8988T (cell line): ENCODE measurements at places on chromosomes 3 and 15.

DNA sequence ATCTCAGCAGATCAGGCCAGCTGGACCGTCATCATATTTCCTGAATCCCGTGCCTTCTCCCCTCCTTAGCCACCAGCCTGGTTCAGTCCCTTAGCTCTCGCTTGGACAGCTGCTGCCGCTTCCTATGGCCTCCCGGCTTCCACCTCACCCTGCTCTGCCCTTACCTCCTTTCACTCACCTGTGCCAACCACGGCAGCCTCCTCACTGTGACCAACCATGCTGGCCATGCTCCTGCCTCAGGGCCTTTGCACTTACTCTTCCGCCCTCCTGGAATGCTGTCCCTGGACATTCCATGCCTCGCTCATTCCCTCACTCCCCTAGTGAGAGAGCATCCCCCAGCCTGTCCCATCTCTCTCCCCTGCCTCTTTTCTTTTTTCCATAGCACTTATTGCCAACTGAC lies 19.2 kb downstream of the GRIP2 start:
- DNase-seq, result no peak

DNA sequence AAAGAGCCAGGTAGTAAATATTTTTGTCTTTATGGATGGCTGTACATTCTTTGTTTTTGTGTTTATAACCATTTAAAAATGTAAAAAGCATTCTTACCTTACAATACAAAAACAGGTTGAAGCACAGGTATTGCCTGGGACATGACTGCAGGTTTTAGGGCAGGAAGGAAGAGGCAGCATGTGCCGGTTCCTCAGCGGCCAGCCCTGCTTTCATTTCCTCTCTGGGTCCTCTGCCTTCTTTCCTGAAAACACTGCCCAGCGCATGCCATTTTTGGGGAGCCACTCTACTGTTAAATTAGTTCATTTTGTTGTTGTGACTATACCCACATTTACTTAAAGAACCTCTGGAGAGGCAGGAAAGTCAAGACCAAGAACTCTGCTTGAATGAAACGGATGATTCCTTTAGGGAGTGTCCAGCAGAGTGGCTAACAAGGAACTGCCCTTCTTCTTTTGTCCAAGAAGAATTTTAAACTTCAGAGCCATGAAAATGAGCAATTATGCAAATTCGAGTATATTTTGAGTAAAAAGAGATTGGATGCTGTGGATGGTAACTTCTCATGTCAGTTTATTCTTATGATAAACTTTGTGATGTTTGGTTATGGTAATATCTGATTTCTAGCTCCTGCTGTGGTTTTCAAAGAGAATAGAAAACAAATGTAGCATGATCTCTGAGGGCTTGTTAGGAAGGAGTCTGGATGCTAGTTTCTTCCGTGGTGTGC lies 52.7 kb downstream of the SACM1L start:
- no peak for DNase-seq

DNA sequence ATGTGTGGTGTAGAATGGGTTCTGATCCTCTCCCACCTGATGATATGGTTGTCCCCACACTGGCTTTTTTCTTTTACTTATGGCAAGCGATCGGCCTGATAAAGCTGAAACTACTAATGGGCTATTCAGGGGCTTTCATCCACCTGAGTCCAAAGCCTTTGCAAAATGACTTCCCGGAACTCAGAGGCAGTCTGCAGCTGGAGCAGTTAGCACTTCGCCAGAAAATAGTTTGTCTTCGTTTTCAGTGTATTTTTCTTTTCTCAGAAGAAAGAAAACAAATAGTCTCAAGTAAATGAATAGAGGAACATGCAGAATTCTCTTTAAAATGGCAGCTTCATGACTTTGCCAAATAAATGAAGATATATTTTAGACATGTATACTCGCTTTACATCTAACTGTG lies 306.0 kb upstream of the ADAMTS9 start:
- DNase-seq, result no peak

- no peak for DNase-seq
Measured at GRCh38 chr3:99504258-99504657, 134.1 kb upstream of the COL8A1 start.

DNA sequence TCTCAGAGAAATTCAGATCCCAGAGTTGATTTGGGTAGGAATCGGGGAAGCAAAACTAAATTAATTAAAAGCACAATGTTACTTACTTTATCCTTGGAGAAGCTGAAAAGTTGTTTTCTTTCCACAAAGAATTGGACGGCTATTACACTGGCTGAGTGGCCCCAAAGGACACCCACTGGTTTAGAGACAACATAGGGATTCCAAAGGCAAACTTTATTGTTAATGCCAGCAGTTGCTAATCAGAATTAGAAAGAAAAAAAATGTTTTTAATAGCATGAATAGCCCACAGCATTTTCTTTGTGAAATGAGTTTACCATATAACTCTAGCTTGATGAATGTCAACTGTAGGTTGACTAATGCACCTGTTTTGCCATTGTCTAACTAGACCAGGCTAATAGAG lies 51.7 kb downstream of the WDR49 start:
- DNase-seq, result no peak

GRCh38 chr3:1079662-1080061 lies 13.2 kb upstream of the CNTN6 start:
- no peak for DNase-seq

DNA sequence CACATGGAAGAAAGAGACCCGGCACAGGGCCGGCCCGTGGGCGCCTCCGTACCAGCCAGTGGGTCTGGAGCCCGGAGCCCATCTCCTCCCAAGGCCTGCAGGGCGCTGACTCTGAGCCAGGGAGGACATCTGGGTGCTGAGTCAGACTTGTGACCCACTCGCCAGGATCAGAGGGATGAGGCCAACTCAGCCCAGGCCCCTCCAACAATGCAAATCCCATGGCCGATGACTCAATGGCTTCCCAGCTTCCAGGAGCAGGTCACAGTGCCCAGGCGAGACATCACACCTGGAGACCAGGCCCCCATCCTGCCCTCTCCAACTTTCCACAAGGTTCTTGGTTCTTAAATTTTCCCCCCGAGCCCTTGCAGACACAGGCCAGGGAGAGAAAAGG lies 95.1 kb downstream of the LRIG1 start:
- DNase-seq, result no peak

DNA sequence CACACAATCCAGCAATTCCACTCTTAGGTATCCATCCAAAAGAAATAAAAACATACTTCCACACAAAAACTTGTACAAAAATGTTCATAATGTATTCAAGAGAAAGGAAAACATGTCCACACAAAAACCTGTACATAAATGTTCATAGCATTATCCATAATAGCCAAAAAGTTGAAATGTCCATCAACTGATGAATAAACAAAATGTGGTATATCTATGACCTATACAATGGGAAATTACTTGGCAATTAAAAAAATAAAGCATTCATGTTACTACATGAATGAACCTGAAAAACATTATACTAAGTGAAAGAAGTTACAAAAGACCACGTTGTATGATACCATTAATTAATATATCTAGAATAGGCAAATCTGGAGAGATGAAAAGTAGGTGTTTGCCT lies 17.9 kb downstream of the FRMD5 start:
- DNase-seq, result no peak

- DNase-seq, result peak; percentile 84
Measured at GRCh38 chr3:193780810-193781478, 187.9 kb downstream of the OPA1 start.

GRCh38 chr15:91135201-91136130 lies 35.4 kb downstream of the SV2B start:
- DNase-seq, result no peak

DNA sequence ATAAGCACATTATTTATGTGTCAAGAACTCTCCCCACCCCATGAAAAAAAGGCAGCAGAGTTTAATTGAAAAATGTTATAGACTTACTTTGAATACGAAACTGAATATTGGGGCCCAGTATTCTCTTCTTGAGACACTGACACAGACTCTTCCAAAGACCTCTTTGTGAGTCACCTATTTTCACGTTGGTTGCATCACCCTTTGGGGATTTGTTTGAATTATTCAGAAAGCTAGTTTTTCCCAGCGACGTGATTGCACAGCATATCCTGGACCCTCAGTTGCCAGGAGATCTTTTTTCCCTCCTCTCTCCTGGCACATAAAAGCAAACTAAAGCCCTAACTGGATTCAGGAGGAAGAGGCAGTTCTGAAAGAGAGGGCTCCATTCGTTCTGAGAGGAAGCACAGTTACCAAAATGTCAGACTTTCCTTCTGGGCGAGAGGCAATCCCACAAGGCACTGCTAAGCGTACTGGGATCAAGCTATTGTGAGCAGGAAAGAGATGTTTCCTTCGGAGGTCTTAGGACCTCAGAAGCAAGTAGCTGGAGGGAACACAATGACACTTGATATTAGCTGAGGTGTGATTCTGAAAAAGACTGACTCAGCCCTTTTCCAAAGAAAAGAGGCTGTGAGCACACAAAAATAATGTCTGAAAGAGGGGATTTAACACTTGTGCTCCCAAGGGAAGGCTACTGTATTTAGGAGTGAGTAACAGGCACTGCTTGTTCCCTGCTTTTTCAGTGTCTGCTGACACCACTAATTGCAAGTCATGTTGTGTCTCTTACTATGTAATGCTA lies 65.8 kb upstream of the CADPS start:
- DNase-seq, result no peak

GRCh38 chr15:58710701-58711100 lies 38.8 kb downstream of the ADAM10 start:
- no peak for DNase-seq

GRCh38 chr15:63941698-63942465 lies 104.4 kb downstream of the DAPK2 start:
- no peak for DNase-seq

GRCh38 chr3:49671291-49672288 lies 2.6 kb upstream of the APEH start:
- DNase-seq, result peak; percentile 91

DNA sequence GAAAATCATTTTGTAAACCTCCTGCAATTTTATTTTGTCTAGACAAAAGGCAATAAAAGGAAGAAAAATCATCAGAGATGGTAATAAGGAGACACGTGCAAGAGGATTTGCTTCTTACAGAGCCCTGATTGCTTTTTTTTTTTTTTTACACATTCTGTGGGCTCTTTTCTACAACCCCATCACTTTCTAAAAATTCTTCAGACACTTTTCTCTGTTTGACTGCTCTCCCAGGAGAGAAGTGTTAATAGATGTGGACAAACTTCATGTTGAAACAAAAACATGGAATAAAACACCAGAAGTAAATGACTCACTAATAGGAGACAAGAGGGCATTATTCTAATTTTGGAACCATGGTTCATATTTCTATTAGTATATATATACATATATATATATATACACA lies 114.4 kb upstream of the TPRG1 start:
- no peak for DNase-seq

DNA sequence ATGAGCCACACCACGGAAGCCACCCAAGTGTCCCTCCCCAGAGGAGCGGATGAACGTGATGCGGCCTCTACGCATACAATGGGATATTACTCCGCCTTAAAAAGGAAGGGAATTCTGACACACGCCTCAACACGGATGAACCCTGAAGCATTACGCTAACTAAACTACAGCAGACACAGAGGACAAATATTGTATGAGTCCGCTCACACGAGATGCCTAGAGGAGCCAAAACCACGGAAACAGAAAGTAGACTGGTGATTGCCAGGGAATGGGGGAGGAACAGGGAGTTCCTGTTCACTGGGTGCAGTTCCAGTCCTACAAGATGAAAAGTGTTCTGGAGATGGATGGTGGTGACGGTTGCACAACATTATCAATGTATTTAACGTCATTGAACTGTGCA lies 32.7 kb downstream of the SRGAP3 start:
- DNase-seq, result no peak

DNA sequence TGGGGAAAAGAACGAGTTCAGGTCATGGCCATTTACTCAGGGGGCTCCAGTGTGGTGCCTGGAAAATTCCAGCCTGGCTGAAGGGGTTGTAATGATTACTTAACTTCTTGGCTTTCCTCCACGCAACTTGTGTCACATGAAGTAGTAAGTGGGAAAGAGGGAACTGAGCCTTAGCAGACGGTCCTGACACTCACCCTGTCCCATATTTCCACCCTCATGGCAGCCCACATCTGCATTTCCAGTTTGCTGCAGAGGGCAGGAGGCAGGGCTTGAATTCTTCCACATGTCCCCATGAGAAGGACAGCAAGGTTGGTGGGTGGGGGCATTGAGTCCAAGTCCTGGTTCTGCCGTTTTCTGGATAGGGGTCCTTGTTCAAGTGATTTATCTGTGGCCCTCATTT lies 7.8 kb upstream of the CAMP start:
- no peak for DNase-seq

DNA sequence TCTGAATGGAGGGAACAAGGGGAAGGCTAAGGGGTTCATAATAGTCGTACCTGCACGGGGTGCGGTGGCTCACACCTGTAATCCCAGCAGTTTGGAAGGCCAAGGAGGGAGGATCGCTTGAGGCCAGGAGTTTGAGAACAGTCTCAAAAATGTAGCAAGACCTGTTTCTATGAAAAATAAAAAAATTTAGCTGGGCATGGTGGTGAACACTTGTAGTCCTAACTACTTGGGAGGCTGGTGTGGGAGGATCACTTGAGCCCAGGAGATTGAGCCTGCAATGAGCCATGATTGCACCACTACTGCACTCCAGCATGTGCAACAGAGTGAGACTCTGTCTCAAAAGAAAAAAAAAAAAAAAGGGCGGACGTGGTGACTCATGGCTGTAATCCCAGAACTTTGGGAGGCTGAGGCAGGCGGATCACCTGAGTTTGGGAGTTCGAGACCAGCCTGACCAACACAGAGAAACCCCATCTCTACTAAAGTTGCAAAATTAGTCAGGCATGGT lies 17.9 kb upstream of the HDAC11 start:
- no peak for DNase-seq

GRCh38 chr3:182957676-182958266 lies 22.6 kb downstream of the DCUN1D1 start:
- no peak for DNase-seq

DNA sequence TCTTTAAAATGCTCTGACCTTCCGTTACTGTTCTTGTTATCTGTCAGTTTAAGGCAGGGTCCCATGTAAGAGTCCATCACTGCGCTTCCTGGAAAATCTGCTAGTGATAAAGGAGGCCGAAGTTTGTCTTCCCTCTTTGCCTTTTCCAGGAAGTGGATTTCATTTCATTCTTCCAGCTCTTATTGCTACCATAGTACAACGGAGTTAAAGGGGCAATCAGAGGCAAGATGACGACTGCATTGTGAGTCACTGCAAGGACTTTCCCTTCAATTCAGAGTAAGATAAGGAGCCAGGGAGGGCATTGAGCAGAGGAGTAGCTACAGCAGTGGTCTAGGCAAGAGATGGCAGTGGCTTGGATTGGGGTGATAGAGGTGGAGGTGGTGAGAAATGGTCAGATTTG lies 17.2 kb upstream of the DET1 start:
- DNase-seq, result no peak

DNA sequence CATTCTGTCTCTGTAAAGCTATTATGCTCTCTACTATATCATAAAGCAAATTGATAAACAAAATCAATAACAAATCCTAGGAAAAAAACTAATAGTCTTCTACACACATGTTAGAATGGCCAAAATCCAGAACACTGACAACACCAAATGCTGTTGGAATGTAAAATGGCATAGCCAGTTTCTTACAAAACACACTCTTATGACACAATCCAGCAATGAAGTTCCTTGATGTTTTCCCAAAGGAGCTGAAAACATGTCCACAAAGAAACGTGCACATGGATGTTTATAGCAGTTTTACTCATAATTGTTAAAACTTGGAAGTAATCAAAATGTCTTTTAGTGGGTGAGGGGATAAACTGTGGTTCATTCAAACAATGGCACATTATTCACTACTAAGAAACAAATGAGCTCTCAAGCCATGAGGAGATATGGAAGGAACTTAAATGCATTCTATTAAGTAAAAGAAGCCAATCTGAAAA lies 32.7 kb downstream of the CADM2 start:
- DNase-seq, result no peak
